Stimulated activated CD4-positive, alpha-beta T cell treated with anti-CD3 and anti-CD28 coated beads, Interleukin-15, amount 100 ng/mL, for 1 hour (primary cell): ENCODE measurements at places on chromosomes 13 and 19.

GRCh38 chr19:29188289-29189032, 24.5 kb downstream of the UQCRFS1 start:
- no peak for DNase-seq

DNA sequence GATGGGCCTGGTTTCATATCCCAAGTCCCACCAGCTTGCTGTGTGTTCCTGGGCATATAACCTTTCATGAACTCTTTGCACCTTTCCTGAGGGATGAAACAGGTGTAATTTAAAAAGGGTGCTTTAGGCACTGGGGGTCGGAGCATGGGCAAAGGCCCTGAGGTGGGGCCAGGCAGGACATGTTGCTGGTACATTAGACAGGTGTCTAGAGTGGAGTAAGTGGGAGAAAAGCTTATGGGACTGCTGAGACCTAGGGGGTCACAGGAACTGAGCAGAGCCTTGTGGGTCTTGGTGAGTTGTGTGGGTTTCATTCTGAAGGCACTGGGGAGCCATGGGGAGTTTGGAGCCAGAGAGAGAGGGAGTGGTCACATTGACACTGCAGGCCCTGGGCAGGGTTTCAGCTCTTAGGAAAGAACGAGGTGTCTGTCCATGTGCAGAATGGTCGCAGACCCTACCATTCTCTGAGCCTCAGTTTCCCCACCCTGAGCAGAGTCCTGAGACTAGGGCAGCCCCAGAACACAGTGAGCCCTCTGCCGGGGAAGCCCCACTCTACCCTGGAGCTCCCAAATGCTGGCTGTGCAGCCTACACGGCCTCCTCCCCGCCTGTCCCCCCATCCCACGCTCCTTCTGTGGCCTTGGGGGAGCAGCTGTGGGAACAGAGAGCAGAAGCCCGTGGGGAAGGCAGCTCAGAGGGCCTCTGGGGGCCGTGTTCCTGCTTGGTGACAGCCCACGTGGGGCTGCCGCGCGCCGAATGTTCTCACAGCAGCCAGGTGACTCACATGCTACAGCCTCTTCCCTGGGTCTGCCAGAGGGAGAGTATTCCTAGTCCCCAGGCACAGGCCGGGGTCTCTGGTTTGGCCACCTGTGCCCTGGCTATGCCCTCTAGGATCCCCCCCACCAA, 7.3 kb upstream of the HOMER3 start:
- DNase-seq, result no peak

- no peak for DNase-seq
Observed at GRCh38 chr13:28495538-28496187, 735 bp upstream of the FLT1 start.

GRCh38 chr13:40103864-40104263, 448.4 kb downstream of the COG6 start:
- no peak for DNase-seq

DNA sequence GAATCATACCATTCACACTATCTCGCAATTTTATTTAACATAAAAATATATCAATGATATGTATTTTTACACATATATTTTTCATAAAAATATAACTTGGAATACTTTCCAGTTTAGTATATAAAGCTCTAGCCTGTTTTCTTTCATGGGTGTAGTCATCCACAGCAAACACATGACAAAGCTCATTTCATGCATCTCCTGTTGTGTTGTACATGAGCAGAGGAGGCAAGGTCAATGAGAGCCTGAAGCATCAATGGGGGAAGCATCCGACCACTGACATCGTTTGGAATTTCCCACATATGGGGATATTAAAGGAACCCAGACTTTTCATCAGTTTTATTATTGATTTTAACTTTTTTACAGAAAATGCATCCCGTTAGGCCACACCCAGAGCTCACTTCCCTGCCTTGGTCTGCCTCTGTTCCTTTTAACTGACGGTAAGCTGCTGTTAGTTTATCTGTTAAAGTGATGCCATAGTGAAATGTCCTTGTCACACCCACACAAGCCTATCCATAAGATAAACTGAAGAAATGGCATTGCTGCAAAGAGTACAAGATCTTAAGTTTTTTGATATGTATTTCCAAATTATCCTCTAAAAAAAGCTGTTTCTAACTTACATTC, 44.0 kb downstream of the MIPEP start:
- DNase-seq, result no peak

DNA sequence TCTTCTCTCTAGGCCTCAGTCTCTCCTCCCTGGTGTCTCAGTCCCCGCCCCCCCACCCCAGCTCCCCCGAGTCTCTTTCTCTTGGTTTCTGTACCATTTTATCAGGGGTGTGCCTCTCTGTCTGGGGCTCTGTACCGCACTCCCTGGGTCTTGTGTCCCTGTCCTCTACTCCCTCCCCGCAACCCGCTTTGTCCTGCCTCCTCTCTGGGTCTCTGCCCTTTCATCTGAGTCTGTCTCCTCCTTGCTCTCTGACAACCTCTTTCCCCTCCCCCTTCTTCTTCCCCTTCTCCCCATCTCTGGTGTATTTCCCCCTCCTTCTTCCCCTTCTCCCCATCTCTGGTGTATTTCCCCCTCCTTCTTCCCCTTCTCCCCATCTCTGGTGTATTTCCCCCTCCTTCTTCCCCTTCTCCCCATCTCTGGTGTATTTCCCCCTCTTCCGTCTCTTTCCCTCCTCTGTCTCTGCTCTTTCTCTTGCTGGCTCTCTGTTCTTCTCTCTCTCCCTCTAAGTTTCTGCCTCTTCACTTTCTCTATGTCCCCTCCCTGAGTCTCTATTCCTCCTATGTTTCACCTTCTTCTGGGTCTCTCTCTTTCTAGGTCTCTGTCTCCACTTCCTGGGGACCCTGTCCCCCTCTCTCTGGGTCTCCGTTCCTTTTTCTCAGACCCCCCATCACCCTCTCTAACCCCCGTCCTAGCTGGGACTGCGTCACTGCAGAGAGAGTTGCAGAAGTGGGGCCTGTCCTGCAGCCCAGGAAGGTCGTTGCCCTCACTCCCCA, 2.2 kb upstream of the KCNC3 start:
- DNase-seq, result no peak

DNA sequence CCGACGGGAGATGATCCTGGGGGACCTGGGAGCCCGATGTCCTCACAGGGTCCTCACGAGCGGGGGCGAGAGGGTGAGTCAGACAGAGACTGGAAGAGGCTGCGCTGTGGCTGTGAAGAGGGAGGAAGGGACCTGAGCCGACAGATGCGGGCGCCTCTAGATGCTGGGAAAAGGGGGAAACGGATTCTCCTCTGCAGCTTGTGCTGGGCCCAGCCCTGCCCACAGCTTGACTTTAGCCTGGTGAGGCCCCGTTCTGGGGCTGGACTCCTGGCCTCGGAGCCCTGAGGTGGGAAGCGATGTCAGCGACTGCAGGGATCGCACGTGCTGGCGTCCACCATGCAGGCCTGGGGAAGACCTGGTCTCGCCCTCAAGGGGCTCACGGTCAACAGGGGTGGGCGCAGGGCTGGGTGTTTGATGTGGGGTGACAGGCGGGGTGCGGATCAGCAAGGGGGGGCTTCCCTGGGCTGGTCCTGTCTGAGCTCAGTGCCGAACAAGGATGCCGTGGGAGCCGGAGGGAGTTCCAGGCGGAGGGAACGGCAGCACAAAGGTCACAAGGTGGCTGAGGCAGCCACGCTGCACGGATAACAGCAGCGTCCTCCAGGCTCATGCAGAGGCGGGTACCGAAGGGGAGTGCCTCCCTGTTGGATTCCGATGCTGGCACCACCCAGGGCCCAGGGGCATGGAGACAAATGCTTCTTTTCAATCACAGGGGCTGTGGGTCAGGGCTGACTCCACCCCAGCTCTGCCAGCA, 31.8 kb downstream of the PIP5K1C start:
- no peak for DNase-seq

GRCh38 chr19:47603706-47604565, 5.0 kb upstream of the BICRA start:
- no peak for DNase-seq

- no peak for DNase-seq
Observed at GRCh38 chr13:111210544-111211469, 95.7 kb downstream of the ARHGEF7 start.

DNA sequence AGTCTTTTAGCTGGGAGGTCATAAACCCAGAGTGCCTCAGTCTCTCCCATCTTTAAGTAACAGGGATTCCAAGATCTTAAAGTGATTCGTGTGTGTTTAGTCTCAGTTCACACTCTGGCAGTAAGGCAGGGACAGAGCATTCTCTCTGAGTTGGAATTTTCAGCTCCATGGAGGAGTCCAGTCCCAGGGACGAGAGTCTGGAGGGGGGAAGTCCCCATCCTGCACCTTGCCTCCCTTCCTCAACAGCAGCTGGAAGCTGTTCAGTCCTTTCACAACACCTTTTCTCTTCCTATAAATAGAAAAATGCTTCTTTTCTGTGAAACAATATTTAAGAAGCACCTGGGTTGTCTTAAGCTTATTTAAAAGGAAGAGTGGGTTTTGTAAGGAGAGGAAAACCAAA, 82.0 kb downstream of the KLF5 start:
- no peak for DNase-seq

DNA sequence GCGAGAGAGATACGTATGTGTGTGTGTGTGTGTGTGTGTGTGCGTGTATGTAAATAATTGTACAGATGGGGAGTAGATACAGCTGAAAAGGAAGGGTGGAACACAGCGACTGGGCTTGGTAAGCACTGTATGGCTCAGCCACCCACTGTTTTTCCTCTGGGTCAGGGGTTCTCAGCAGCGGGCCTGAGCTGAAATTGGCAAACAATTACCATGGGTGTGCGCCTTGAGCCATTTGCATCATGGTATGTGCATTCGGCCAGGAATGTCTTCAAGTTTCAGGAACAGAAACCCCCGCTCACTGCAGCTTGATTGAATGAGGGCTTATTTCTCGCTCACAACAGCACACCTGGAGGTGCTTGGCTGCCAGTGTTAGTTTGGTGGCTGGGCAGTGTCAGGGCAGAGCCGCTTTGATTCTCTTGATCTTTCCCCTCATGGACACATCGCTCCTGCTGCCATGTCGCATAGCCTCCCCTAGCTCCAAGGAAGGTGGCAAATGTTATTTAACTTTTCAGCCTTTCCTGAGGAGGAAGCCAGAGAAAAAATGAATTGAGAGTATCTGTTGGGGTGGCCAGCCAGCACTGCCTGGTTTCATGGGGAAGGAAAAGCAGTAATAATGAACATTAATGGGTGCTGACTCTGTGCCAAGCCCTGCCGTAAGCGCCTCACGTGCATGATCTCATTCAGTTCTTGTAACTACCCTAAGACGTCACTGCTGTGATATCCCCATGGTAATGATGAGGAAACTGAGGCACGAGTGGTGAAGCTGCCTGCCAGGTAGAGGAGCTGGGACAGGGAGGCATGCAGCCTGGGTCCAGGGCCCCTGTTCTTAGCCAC, 126.9 kb downstream of the SIPA1L3 start:
- DNase-seq, result no peak

GRCh38 chr19:40084948-40085347, 5.8 kb downstream of the ZNF780A start:
- no peak for DNase-seq

DNA sequence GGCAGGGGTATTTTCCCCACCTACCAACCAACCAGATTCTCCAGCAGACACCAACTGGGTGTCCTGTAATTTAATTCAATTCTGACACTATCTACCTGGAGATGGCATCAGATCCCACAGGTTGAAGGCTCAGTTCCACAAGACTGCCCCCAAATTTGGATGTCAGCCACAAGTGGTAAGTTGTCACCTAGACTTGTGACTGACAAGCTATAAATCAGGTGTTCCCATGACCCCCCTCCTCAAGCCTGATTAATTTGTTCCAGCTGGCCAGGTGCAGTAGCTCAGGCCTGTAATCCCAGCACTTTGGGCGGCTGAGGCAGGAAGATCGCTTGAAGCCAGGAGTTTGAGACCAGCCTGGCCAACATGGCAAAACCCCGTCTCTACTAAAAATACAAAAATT, 10.6 kb upstream of the HAUS5 start:
- no peak for DNase-seq

GRCh38 chr13:51874651-51875050, 12.9 kb downstream of the CCDC70 start:
- DNase-seq, result no peak

- DNase-seq, result no peak
Observed at GRCh38 chr19:47492571-47493377, 8.8 kb upstream of the KPTN start.

GRCh38 chr19:51600940-51601580, 29.1 kb downstream of the SIGLEC5 start:
- DNase-seq, result no peak

DNA sequence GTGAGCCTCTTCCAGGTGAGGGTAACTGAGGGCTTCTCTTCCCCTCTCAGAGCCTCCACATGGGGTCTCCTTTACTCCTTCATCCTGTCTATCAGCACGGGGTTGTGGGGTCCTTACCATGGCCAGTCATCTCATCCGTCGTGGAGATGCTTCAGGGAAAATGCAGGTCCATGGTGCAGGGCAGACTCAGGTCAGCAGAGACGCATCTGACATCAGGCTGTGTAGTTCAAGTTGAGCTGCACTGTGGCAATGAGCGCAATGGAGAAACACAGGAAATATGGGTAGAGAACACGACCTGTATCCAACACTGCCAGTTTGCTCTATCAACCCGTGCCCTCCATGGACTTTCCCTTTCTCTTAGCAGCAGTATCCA, 13.9 kb downstream of the LILRA5 start:
- no peak for DNase-seq

- DNase-seq, result no peak
Observed at GRCh38 chr19:38440592-38440991, 7.1 kb downstream of the RYR1 start.

DNA sequence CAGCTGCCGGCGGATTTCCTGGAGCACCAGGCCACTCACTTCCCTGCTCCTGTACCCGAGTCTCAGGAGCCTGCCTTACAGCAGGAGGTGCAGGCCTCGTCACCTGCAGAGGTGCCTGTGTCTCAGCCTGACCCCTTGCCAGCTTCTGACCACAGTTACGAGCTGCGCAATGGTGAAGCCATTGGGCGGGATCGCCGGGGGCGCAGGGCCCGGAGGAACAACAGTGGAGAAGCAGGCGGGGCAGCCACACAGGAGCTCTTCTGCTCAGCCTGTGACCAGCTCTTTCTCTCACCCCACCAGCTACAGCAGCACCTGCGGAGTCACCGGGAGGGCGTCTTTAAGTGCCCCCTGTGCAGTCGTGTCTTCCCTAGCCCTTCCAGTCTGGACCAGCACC, 3.3 kb downstream of the ZNF574 start:
- no peak for DNase-seq

GRCh38 chr13:91326146-91326545, 21.3 kb upstream of the MIR17HG start:
- no peak for DNase-seq
